Small intestine (tissue), 16 donors: ENCODE measurements at places on chromosomes 1 and 21. TPM values are rescaled to one million over a fixed set of nuclear protein-coding genes. Genes with fewer than 3 reads are reported as not detected.

OPTC gene
- polyA plus RNA-seq, result not detected

ZBTB7B gene
- 93.2 TPM for polyA plus RNA-seq

PDZK1 gene
- 268 TPM for polyA plus RNA-seq

FOXD2 gene
- polyA plus RNA-seq, result 0.19 TPM

CELA3A gene
- 30.6 TPM for polyA plus RNA-seq

OR2T2 gene
- not detected for polyA plus RNA-seq

SLAMF1 gene
- polyA plus RNA-seq, result 0.22 TPM

- no peak for DNase-seq
These were observed 103.9 kb downstream of the TGFBR3 start for GRCh38 chr1:91781901-91782622.

- DNase-seq, result no peak
These were observed 22.5 kb upstream of the LAX1 start for GRCh38 chr1:203742436-203742835.

GRCh38 chr21:41374177-41374712 is 12.4 kb downstream of the MX2 start:
- DNase-seq, result no peak

DNA sequence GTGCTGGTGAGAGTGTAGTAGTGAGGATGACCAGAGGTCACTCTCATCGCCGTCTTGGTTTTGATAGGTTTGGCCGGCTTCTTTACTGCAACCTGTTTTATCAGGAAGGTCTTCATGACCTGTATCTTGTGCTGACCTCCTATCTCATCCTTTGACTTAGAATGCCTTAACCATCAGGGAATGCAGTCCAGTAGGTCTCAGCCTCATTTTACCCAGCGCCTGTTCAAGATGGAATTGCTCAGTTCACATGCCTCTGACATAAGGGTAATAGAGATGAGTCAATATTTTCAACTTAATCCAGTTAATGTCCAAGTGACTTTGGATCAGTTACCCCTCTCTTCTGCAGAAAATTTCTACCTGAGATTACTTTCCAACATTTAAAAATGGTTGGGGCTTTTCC is 4.6 kb downstream of the NID1 start:
- DNase-seq, result no peak

DNA sequence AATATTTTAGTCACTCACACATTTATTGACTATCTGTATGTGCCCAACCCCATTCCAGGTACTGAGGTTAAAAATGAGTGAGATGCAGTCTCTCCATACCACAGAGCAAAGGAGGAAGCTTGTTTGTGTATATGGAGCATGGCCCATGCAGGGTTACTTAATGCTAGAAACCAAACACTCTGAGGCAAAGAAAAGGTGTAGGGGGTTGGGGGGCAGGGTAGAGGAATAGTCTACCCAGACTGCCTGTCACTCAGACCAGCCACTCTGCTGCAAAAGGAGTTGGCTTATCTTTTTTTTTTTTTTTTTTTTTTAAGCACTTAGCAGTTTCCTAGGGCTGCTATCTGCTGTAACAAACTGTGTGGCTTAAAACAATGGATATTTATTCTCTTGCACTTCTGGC is 19.8 kb downstream of the PGM1 start:
- no peak for DNase-seq

GRCh38 chr1:220746851-220747250 is 1.3 kb upstream of the MTARC2 start:
- DNase-seq, result no peak

DNA sequence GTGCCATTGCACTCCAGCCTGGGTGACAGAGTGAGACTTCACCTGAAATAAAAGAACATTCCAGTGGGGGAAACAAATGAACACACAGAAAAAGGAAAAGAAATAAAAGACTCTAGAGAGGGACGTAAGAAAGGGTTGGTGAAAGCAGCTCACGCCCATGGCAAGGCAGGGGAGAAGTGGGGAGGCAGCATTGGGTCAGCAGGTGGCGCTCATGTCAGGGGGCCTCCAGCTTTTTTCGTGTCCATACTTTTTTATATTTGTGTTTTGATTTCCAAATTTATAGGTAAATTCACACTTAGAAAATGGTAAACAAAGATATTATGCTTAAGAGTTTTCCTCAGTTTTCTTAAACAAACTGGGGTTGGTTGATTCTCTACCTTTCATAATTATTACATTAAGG is 45.5 kb downstream of the VPS13D start:
- peak; percentile 17 for DNase-seq

- no peak for DNase-seq
These were observed 11.3 kb downstream of the CDK18 start for GRCh38 chr1:205515781-205516253.

DNA sequence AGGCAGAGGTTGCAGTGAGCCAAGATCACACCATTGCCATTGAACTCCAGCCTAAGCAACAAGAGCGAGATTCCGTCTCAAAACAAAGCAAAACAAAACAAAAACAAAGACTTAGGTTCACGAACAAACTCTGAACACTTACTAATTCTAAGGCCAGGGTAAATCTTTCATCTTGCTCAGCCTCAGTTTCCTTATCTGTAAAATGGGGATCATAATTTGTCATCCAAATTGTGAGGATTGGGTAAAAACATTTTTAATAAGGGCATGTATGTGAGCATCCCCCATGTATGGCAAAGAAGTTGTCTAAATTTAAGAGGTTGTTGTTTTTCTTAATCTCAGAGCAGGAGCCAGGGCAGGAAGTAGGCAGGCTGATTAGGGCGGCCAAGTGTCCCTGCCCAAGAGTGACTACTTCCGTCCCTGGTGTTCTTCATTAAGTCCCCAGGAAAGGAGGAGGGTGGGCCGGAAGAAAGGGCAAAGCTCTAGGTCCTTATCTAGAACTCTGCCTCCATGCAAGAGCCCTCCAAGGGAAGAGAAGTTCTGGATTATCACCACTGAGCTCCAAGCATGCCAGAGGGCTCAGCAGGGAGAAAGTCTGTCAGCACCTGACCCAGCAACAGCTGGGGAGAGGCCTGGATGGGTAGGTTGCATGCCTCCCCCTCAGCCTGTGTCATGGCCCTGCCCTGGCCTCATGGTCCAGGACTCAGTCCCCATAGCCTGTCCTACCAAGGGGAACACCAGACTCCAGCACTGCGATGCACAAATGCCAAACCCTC is 49.9 kb upstream of the CLIC4 start:
- DNase-seq, result no peak

GRCh38 chr21:45972716-45973474 is 8.7 kb upstream of the COL6A1 start:
- DNase-seq, result no peak

DNA sequence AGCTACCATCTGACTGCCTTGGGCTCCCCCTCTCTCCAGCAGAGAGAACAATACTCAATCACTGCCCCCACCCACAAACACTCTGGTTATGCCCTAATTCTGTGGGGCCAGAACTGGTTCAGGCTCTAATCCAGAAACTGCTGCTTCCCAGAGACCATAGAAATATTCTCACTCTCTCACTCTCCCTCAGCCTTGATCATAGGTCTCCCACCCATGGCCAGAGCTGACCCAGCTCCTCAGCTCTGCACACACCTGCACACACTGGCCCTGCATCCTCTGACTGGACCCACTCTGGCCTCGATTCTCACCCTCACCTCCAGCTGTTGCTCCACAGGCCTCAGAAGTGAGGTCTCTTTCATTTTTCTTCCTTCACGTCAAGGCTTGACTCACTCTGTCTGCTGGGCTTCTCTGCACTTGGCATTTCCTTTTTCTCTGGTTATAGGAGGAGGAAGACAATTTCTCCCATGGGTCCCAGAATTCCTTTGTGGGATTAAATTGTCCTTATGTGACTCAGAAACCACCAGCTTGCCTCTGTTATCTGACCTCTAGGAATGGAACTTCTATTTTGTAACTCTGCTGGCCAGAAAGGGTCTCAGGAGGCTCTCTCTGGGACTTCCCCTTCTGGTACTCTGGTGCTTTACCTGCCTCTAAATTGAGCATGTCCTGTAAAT is 15.6 kb upstream of the ZMYM6 start:
- no peak for DNase-seq

GRCh38 chr1:22428672-22429071 is 23.0 kb upstream of the ZBTB40 start:
- peak; percentile 78 for DNase-seq

DNA sequence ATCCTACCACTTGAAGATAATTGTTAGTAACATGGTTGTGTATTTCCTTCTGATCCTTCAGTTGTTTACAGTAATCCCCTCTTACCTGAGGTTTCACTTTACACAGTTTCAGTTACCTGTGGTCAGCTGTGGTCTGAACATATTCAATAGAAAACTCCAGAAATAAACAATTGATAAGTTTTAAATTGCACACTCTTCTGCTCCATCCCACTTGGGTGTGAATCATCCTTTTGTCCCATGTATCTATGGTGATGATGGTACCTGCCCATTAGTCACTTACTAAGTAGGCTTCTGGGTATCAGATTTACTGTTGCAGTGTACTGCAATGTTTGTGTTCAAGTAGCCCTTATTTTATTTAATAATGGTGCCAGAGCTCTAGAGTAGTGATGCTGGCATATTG is 62.5 kb downstream of the OSBPL9 start:
- no peak for DNase-seq

- no peak for DNase-seq
These were observed 3.8 kb upstream of the INKA2 start for GRCh38 chr1:111742938-111743549.
